ENCODE measurements at places on chromosomes 7 and 10.

GRCh38 chr10:77771851-77772250, 134.2 kb upstream of the KCNMA1 start:
- DNase-seq = no peak

DNA sequence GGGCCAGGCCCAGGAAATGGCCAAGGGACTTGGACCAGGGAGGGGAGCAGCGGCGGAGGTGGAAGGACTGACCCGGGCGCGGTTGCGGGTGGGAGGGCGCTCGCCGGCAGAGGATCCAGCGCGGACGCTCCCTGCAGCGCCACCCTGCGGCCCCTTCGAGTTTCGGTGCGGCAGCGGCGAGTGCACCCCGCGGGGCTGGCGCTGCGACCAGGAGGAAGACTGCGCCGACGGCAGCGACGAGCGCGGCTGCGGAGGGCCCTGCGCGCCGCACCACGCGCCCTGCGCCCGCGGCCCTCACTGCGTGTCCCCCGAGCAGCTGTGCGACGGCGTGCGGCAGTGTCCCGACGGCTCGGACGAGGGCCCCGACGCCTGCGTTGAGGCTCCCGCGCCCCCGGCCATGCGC, 16.8 kb upstream of the ZNF467 start:
- no peak for DNase-seq

DNA sequence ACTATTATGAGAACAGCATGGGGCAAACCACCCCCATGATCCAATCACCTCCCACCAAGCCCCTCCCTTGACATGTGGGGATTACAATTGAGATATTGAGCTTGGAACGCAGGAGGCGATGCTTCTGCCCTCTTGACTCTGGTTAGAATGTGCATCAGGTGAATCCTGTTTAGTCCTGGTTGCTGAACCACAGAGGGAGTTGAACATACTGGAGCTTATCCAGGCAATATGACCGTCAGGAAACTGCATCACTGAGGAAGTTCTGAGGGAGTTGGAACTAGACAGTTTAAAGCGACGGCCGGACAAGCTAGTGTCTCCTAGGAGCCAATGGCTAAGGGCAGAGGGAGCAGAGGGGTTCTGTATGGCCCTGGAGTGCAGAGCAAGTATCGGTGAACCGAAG, 31.8 kb upstream of the GARS1 start:
- no peak for DNase-seq

DNA sequence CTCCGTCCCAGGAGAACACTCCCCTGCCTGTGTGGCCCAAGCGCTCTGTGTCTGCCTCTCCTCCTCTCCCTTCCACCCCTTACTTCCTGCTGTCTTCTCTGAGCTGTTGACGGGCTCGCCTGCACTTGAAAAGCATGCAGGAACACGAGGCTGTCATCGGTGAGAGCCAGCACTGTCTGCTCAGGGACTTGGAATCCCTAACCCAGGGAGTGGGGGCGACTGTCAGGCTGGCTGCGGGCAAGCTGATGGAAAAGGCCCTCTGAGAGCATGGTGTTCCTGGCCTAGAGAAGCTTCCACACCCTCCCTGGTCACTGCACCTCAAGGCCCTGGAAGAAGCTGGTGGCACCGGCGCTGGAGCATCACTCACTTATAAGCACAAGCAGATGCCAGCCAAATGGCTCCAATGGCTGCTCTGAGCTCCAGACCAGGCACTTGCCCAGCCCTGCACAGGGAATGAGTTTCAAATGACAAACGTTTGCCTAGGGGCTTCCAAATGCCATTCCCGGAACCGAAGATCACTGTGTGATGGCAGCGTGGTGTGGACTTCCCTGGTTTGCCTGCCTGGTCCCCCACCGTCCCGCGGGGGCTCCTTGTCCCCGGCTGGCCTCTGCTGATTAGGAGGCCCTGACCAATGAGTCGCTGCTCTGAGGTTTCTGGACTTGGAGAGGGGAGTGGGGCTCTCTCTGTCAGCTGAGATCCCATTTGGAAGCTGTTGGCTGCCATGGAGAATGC, 56.7 kb upstream of the EBF3 start:
- DNase-seq = no peak

- DNase-seq = no peak
Observed at GRCh38 chr10:1120801-1121211, 64.6 kb downstream of the WDR37 start.

DNA sequence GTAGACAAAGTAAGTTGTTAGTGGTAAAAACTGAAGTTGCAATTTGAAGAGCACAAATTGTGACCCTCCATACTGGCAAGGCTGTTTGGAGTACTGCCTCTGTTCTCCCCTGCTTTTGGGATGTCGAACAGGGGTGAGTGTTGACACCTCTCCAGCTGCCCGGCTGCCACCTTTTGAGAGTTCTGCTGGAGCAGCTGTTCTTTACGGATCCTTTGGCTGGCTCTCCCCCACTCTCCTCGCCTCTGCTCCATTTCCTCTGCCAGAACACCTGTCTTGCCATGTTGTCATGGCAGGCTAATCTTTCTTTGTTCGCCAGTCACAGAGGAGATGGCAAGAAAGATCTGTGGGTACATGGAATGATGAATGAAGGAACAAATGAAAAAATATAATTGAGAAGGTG, 34.9 kb downstream of the INSYN2A start:
- no peak for DNase-seq

DNA sequence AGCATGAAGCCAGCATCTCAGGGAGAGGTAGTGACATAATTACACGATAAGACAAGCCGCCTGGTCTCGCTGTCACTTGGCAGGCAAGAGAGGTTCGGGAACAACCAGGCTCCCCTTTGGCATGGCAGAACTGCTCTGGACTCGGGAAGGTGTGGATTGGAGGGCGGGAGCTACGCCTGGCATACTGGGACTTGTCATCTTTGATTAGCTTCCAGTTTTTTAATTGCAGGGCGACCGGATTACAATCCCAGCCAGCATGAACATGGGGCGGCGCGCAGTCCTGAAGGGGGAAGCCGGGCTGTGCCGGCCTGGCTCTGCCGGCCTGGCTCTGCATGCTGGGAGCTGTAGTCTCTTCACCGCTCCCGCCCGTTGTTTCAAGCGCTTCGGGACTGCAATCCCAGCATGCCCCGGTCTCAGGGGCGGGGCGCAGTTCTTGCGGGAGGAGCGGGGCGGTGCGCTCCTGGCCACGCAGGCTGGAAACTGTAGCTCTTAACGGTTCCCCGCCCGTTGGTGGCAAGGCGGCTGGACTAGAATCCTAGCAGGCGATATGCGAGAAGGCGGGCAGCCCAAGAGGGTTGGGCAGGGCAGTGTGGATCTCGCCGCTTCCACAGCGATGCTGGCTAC, 45.5 kb upstream of the ZNF716 start:
- DNase-seq = no peak

- DNase-seq = no peak
Observed at GRCh38 chr10:78851647-78852046, 217.1 kb upstream of the ZMIZ1 start.

- no peak for DNase-seq
Observed at GRCh38 chr10:67723601-67724000, 27.6 kb upstream of the CTNNA3 start.

GRCh38 chr7:18467011-18467410, 28.5 kb upstream of the HDAC9 start:
- no peak for DNase-seq

DNA sequence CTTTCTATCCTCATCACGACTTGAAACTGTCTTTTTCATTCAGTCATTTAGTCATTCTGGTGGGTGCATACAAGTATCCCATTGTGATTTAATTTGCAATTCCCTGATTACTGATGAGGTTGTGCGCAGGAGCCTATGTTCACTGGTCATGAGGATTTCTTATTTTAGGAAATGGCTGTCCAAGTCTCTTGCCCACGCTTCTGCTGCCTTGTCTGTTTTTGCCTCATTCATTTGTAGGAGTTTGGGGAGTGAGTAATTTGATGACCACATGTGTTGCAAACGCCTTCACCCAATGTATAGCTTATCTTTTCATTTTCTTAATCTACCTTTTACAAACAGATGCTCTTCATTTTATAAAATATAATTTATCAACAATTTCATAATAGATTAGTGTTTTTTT, 127.3 kb downstream of the ARHGAP22 start:
- no peak for DNase-seq

DNA sequence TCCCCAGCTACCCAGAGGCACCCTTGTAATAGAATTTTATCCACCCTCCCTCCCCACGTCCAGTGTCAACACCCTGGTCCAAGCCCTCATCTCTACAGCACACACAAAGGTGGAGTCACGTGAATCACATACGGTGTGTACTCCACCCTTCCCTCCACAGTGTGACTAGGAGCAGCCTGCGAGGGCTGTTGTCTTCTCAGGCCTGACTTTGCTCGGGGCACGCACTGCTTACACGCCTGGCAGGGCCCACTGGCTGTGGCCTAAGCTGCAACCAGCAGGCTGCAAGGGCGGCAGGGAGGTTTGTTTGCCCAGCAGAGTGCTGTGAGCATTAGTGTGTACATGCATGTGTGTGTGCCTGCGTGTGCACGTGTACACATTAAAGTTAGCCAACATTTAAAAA, 93.7 kb downstream of the COBL start:
- no peak for DNase-seq

- no peak for DNase-seq
Observed at GRCh38 chr10:108901781-108902618, 1021.3 kb downstream of the XPNPEP1 start.

DNA sequence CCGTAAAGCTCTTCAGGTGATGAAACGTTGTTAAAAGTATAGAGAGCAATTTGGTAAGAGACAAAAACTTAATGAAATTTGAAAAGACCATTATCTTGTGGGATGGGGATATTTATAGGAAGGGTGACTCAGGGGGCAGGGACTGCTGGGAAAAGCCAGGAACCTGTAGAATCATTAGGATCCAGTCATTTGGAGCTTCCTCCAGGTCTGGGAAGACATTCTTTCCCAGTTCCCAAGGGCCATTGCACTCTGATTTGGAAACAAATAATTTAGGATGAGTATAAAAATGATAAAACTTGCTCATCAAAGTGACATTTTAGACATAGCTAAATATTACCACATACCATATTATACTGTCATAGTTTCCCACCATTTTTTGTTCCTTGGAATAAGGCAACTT, 143.9 kb downstream of the PFKFB3 start:
- no peak for DNase-seq

GRCh38 chr7:72406820-72407403, 5.2 kb downstream of the CALN1 start:
- no peak for DNase-seq

- no peak for DNase-seq
Observed at GRCh38 chr7:159231017-159231416, 86.3 kb upstream of the VIPR2 start.

GRCh38 chr7:133429371-133429770, 176.5 kb downstream of the EXOC4 start:
- DNase-seq = no peak

DNA sequence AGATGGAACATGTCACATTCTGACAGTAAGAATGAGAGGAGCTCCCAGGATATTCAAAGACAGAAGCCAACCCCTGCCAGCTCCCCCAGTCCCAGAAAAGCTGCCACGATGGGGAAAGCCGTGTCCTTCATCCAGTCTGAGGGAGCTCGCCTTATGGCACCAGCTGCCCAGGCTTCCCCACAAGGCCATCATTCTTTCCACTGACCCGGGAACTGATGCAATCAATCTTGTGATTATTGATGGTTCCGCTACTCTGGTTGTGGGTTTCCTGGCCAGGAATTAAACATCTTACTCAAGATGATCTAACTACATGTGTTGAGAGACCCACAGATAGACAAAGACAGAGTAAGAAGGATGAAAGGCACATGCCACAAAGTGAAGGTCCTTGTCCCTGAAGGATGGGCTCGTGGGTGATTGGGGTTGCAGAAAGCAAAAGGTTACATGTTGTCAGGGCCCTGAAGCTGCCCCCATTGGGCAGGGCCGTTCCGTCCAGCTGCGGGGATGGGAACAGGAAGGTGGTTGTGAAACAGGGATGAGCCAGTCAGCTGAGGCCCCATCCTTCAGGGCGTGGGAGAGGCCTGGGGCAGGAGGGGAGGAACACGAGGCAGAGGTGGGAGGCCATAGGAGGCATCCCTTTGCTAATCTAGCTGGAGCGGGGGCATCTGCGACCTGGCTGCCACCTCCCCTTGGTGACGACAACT, 127.6 kb downstream of the OAT start:
- no peak for DNase-seq

DNA sequence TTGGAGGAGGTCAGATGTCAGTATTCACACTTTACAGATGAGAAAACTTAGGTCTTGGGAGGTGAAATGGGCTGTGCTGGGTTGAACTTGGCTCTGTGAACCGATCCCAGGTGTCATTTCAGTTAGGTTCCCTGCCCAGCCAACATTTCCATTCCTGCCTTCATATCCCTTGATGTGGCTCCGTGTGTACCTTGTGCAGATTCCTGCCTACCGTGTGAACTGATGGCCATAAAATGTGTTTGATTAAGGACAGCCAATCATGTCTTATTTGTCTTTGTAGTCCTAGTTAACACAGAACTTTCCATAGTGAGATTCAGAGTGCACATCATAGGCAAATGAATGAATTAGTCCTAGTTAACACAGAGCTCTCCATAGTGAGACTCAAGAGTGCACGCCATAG, 101.0 kb upstream of the GATA3 start:
- no peak for DNase-seq

GRCh38 chr7:17640730-17641377, 299.4 kb downstream of the SNX13 start:
- DNase-seq = no peak

- DNase-seq = no peak
Observed at GRCh38 chr7:85489498-85489897, 302.6 kb upstream of the SEMA3D start.

DNA sequence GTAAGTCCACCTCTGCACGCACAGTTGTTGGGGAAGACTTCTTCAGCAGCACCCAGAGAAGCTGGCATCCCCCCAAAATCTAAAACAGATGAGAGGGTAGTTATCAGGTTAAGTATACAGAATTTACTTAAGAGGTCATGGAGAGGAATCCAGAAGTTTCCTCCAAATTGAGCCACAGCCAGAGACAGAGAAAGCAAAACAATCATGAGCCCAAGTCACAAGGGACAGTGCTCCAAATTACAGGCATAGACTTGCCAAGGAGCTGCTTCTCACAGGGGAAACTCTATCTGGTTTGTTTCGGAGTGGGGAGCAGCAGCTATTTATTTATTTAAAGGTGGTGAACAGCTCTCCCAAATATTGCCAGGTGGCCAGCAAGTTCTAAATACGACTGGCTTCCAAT, 308.4 kb downstream of the SKIDA1 start:
- DNase-seq = no peak

DNA sequence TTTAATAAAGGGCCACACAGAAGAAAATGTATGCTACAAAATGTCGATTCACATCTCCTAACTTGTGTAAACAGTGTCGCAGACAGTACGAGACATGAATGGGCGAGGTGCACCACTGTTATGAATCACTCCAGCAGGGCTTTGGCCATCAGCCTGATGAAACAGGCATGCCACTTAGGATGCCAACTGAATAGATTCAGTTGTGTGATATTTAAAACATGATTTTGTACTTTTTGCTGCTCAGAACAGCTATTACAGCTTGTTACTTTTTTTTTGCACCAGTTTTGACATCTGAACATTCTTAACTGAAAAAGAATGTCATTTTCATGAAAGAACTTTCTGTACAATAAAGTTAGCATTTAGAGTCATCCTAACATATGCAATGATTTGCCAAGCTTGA, 138.1 kb downstream of the VTI1A start:
- DNase-seq = no peak

GRCh38 chr10:89915021-89915420, 213.6 kb downstream of the KIF20B start:
- no peak for DNase-seq

- DNase-seq = no peak
Observed at GRCh38 chr7:120307991-120308545, 35.1 kb downstream of the KCND2 start.
